T1000 (cell line): ENCODE measurements at places on chromosomes 5 and 9.
A peak's percentile ranks its signal among the peaks of the same experiment; 100 is the strongest.

DNA sequence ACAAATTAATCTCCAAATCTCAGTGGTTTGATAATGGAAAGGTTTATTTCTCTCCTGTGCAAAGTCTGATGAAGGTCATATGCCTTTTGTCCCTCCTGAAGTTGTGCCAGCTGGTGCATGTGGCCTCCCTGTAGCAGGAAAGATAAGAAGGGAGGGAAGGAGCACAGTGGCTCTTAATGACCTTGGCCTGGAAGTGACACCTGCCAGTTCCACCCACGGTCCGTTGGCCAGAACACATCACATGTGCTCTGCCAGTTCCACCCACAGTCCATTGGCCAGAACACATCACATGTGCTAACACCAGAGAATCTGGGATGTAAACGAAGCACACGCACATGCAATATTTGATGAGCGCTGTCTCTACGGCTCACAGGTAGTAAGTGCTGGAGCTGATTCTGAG is 130.9 kb downstream of the DOCK2 start:
- no peak for DNase-seq

- no peak for DNase-seq
Observed at GRCh38 chr9:134243778-134244467, 79.6 kb upstream of the RNU6ATAC start.

DNA sequence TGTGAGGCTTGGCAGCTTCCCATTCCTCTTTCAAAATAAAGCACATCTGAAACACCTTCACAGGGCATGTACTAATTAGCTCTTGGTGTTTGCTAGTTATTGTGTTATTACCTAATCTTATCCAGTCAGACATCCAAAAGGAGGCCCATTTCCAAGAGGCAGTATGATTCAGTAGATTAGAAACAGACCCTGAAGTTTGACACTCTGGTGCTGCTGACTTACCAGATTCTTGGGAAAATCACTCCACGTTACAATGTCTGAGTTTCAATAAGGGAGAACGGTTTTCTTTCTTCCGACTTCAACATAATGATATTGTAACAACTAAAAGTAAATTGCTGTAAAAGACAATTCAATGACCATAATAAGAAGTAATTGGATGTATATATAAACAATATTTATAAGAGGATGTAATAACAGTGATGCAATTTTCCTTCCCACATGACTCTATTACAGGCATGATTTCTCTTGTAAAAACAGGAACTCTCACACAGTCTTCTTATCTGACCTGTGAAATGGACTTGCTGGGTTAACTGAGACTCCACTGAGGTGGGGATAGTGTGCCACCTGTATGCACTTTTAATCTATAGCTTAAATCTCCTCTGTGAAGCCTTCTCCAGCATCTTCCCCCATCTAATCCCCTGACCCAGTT is 181.3 kb upstream of the ELL2 start:
- DNase-seq, result no peak

GRCh38 chr5:81147886-81148571 is 85.1 kb upstream of the CKMT2 start:
- DNase-seq, result no peak

- no peak for DNase-seq
Observed at GRCh38 chr5:115571441-115571878, 26.9 kb upstream of the FEM1C start.

DNA sequence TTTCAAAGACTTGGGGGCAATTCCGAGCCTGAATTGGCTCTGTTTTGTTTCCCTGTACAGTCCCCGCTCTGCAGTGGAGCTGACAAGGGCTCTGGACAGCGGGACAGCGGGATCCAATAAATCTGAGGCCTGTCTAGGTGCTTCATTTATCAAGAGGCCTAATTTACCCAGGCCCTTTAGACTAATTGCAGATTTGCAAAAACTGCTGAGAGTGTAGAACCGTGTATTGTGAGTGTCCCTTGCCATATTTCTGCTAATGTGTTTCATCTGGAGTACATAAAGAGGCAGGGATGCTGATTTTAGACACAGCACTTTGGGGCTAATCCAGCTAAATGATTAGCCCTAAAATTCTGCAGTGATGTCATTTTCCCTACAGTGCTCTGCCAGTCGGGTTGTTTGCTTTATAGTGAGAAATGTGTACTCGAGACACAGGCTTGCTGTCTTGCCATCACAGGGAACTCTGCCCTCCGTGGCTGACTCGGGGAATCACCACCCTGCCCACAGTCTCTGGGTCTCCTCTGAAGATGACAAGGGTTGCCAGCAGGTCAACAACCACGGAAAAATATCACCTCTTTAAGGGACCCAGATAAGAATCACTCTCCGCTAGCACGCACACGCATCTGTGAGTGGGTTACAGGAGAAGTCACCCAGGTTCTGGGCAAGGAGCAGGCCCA is 592.0 kb downstream of the BNC2 start:
- no peak for DNase-seq

GRCh38 chr5:86542532-86542931 is 75.2 kb upstream of the COX7C start:
- DNase-seq, result no peak

GRCh38 chr5:178672630-178673029 is 45.8 kb upstream of the CLK4 start:
- no peak for DNase-seq

- no peak for DNase-seq
Observed at GRCh38 chr5:76493190-76493837, 90.2 kb downstream of the IQGAP2 start.

- DNase-seq, result peak; percentile 38
Observed at GRCh38 chr5:180810959-180811622, 8.5 kb upstream of the MGAT1 start.

DNA sequence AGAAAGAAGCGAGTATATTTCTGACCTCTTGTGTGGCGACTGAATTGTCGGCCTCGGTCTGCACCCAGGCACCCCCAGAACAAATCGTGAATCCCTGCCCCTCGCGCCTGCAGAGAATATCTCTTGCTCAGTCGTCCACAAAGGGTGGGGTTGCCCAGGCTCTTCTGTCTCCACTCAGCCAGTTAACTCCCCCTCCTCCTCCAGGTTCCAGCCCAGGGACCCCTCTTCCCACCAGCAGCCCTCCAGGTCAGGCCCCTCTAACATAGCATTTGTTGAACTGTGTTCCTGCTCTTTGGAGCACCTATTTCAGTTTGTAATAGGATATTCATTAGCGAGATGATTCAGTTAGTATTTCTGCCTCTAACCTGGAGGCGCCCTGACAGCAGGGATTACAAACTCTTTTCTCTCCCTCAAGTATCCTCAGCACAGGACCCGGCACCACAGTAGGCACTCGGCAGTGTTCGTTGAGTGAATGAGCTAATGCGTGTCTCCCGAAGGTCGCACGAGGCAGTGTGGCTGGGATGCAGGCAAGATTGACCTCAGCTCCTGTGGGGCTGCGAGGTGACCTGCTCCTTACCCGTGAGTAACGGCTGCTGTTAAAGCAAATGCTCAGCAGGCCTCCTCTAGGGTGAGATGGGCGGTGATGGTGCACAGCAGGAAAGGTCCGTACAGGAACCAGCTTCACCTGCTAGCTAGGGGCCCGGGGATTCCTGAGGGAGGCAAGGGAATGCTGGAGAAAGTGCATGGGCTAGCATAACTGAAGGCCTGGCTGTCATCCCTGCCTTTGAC is 25.8 kb downstream of the ZBTB34 start:
- DNase-seq, result no peak

DNA sequence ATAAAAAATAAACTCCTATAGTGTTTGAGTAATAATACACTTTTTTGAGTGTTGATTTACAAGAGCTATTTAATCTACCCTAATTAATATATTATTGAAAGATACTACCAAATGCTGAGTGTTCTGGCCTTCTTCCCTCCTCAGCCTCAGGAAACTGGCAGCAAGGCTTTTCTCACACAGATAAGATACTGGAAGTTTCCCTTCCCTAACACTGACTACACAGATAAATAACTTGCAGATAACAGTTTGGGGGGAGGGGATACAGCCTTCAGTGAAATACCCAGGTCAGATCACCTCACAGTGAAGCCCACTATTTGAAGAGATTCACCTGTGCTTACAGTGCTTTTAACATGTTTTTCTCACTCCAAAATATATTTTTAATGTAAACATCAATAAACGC is 1.6 kb upstream of the NIPSNAP3A start:
- DNase-seq, result no peak

GRCh38 chr5:994821-995220 is 13.8 kb upstream of the NKD2 start:
- DNase-seq, result no peak

GRCh38 chr5:57738301-57738700 is 255.7 kb upstream of the ACTBL2 start:
- no peak for DNase-seq

- DNase-seq, result no peak
Observed at GRCh38 chr5:144390133-144390532, 219.5 kb downstream of the KCTD16 start.

- no peak for DNase-seq
Observed at GRCh38 chr5:34687269-34688011, 31.3 kb downstream of the RAI14 start.

DNA sequence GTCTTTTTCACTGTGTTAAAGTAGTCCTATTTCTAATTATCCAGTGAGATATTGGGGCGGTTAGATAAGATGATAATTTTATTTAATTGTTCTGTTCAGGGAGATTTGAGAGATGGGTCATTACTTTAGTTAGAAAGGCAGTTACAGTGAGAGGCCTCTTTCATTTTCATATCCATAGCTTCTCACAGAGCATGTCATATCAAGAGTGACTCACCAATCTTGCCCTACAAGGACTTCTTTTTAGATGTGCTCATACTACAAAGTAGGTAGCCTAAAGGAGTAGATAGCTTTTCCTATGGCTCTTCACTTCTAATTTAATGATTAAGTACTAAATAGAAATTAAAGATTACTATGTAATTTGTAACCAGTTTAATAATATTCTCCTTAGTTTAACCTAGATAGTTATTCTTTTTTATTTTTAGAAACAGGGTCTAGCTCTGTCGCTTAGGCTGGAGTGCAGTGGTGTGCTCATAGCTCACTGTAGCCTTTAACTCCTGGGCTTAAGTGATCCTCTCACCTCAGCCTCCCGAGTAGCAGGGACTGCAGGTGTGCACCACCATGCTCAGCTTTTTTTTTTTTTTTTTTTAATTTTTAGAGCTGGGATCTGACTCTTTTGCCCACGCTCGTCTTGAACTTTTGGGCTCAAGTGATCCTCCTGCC is 71.0 kb downstream of the FER start:
- no peak for DNase-seq

GRCh38 chr5:14193496-14193895 is 50.4 kb downstream of the TRIO start:
- DNase-seq, result no peak

- DNase-seq, result no peak
Observed at GRCh38 chr9:5805478-5805877, 27.4 kb downstream of the ERMP1 start.

GRCh38 chr9:88197781-88198340 is 59.6 kb upstream of the SPATA31C2 start:
- DNase-seq, result no peak

DNA sequence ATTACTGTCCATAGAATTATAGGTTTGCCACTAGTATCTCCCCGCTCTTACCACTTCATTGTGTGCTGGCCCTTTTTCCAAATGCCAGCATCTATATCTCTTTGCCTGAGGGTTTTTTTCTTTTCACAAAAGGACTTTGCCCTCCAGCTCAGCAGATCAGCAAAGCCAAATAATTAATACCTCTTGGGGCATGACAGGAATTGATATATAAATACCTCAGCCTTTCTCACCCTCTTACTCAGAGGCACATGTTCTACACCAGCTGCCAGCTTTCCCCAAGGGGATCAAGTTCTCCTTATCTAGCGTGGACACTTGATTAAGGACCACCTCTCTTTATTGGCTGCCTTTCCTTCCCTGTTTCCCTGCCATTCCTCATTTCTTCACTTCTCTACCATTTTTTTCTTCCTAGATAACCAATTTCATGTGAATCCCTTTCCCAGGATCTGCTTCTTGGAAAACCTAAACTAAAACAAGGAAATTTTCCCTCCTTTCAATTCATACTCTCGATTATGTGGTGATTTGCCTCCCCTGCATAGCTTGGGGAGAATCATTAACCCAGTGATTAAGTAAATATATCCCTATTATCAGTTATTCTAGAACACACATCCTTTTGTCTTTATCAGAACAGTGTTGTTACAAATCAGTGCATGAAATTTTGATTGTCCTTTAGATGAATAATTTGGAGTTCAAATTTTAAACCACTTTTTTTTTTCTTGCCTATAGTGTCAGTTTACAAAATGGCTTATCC is 6.9 kb upstream of the NUDT12 start:
- DNase-seq, result no peak

DNA sequence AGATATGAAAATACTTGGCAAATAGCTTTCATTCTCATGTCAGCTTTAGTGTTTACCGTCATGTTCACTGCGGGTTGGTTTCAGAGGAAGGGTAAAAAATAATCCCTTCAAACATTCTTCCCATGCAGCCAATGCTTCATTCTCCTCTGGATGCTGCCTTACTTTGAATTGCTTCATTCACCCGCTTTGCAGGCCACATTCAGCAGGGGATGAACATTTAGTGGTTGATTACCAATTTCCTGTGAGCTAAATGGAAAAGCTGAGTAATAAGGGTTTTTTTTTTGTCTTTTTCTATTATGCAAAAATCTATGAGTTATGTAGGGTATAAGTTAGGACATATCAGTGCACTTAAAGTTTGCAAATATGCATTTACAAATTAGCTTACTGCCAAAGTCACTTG is 96.3 kb upstream of the MEF2C start:
- DNase-seq, result no peak

GRCh38 chr5:33439905-33440481 is 772 bp upstream of the TARS1 start:
- no peak for DNase-seq

DNA sequence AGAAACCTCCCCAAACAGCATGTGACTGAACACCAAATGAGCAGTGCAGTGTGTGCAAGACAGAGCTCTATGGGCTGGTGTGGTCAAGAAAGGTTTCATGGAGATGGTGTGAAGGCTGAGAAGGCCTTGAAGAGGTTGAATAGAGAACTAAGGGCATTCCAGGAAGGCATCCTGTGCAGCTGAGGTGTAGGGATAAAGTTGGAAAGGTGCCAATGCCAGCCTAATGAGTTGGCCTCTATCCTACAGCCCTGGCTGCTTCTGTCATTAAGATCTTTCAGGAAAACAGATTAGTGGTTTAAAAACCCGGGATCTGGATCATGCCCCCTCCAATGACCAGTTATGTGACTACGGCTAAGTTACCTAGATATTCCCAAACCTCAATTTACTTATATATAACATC is 4.0 kb downstream of the HDAC3 start:
- DNase-seq, result no peak

DNA sequence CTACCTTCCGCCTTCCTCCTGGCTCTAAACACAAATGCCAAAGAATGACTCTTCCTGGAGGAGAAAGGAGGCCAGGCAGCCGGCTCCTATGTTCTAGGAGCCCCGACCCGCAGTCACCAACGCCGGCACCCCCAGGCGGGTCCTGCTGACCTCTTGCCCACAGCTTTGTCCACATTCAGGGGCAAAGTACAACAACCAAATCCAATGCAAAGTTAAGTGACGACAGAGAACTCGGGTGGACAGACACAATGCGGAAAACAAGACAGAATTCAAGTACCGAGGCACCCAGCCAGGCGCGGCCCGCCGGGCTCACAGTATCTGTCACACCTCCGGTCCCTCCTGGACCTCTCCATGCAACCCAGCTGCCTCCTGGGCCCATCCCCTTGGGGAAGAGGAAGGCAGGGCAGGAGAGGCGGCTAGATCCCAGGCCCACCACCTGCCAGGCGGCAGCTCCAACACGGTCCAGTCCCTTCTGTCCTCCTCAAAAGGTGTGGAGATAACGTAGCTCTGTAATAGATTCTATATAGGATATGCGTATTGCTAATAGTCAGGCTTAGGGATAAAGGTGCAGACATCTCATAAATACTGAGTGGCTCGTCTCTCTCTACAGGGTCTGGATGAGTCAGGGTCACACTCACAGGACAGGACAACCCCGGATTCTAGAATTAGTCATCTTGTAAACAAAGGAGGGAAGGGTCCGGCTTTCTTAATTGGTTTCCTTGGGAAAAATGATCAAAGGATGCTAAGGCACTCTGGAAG is 46.9 kb upstream of the UBAC1 start:
- DNase-seq, result peak; percentile 11
